ENCODE measurements at places on chromosomes 11 and 22.
A peak's percentile ranks its signal among the peaks of the same experiment; 100 is the strongest.

- no peak for DNase-seq
Observed at GRCh38 chr11:30317030-30317429, 5.9 kb upstream of the ARL14EP start.

DNA sequence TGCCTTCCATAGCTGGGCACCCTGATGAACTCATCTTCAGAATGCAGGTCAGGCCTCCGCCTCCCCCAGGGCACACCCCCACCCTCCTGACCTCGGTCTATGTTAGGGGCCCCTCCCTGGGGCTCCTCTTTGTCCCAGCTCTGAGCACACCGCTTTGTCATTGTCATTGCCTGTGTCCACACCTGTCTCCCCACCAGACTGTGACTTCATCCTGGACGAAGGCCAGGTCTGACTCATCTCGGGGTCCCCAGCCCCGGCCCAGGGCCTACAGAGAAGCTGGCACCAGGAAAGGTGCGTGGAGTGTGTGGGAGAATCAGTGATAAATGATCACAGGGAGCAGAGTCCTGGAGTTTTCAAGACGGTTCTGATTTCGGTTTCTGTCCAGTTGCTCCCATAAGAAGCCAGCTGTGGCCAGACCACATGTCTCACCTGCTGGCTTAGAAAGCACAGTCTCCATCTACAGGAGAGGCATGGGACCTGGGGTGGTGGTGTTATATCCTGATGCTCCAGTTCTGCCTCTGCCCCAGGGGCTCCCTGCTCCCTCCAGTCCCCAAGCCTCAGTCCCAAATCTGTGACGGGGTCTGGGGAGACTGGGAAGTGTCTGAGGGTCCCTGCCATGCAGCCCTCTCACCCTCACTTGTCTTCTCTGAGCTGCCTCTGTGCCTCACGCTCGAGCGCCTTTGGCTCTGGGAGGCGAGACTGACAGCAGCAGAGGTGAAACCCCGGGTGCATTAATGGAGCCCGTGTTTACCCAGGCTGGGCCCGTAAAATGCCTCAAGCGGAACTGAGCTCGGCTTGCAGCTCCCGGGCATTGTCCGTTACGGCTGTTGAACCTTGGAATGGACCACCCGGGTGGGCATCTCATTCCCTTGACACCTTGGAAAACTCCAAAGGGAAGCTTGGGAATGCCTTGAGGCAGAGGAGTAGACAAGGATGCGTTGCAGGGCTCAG, 85.5 kb upstream of the WNT11 start:
- DNase-seq, result no peak

DNA sequence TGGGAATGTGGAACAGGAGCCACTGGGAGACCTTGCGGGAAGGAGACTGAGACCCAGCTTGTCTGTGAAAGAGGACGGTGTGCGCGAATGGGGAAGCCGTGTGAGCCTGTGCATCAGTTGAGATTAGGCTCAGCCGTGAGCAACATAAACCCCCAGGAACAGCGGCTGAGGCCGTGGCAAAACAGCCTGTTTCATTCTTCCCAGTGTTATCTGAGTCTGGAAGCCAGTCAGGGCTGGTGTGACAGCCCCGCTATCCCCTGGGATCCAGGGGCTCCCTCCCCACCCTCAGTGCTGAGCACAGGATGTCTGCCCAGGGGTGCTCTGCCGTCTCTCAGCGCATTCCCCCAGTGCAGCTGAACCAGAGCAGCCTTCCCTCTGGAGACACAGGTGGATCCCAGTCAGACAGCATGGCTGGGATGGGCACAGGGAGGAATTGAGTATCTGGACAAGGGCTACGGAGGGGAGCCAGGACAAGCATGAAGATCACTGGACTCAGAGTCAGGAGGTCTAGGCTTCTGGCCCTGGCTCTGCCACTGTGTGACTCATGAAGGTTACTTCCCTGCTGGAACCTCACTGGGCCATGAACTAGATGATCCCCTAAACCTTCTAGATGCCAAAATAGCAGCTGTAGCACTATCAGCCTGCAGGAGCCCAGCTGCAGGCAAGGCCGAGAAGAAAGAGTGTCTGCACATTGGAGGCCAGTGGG, 8.6 kb downstream of the OAF start:
- no peak for DNase-seq

DNA sequence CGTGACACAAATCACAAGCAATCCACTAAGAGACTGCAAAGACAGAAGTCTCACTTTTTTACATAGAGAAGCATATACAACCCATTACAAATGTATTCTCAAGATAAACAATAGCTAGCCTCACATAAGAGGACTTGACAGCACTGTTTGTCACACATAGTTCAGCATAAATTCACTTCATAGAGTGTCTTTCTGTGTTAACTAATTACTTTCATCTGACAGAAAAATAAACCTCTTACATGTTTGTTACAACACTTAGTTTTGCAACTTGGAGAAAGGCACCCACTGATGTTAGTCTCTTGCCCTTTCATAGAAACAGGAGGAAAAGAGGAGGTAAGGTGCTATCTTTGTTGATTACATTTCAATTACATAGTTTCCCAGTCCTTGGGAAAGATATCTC, 2221.9 kb upstream of the RAG2 start:
- no peak for DNase-seq

GRCh38 chr11:117172724-117173421, 5.7 kb upstream of the SIDT2 start:
- DNase-seq, result no peak

- DNase-seq, result no peak
Observed at GRCh38 chr22:44329179-44329796, 16.5 kb upstream of the SHISAL1 start.

GRCh38 chr11:23856654-23857053, 640.2 kb upstream of the LUZP2 start:
- DNase-seq, result no peak

DNA sequence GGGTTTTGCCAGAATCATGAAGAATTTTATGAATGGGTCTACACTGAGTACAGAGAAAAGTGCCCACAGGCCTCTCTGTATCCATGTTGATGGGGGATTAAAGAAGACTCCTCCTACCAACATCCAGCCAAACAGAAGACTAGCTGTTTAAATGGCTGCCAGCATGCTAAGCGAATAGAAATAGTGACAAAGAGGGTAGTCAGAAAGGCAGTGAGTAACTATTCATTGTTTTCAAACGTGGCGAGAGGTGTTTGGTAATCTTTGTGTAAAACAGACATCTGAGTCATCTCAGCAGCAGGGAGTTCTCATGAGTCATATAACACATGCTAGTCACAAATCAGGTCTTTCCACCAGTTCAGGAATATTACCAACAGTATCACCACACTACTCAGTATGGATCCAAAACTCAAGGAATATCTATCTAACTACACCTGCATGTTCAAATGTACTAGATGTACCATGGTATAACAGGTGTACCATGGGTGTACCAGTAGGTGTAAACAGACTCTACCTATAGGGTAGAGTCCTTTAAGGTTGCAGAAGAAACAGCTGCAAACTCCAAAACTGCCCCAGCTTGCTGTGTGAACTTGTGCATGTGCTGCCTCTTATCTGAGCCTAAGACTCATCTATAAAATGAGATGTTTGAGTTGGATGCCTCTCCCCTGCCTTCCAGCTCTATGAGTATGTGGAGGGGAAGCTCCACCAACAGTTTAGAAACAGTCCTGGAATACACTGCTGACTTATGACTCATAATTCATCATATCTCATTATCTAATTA, 82.0 kb downstream of the SLC1A2 start:
- DNase-seq, result no peak

DNA sequence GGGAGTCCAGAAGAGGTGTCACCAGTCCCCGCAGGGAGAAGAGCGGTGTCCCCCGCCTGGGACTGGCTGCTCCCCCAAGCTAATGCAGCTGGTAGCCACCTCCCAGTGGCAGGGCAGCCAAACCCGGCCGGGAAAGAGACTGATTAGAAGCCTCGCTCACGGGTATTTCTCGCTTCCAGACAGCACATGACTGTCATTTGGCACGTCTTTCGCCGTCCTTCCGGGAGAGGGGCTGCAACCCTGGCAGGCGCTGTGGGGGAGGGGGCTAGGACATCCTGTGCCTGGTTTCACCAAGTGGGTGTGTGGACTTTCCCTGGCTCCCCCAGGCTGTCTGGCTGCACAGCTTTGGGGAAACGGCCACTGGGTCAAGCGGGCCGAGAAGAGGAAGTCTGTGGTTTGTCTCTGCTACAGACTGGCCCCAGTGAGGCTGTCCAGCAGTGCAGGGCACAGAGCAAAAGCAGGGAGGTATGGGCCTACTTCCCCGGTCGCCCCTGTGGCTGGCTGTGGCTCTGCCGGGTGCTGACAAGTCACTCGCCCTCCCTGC, 3.8 kb downstream of the CD81 start:
- no peak for DNase-seq

- DNase-seq, result peak; percentile 74
Observed at GRCh38 chr11:67265633-67266448, 432 bp upstream of the GRK2 start.

DNA sequence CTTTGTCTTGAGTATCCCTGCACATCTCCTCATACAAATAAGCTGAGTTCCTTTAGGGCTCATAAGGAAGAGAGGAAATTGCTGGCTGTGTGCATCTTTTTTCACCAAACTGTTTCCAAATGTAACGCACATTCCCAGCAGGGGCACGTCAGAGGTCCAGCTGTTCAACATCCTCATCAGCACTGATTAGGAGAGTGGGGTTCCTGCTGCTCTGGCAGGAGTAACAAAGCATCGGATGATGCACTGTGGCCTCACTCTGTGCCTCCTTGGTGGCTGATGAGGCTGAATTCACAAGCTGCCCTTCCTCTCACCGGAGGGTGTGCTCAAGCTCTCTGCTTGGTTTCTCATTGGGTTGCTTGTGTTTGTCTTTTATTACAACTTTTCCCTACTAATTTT, 35.5 kb upstream of the SLC25A1 start:
- no peak for DNase-seq

GRCh38 chr22:19039796-19040280, 82.4 kb downstream of the DGCR2 start:
- DNase-seq, result no peak

- peak; percentile 50 for DNase-seq
Observed at GRCh38 chr22:49925525-49926128, 7.2 kb downstream of the CRELD2 start.

GRCh38 chr11:75158241-75158640, 7.3 kb downstream of the SLCO2B1 start:
- DNase-seq, result no peak

- DNase-seq, result no peak
Observed at GRCh38 chr22:24198682-24199052, 17.4 kb downstream of the SUSD2 start.

- DNase-seq, result no peak
Observed at GRCh38 chr11:26993965-26994457, at the start of gene FIBIN. Gene FIBIN, plus strand, starts transcription at chr11:26994112. Its CDS starts 415 bp downstream, at chr11:26994527.

DNA sequence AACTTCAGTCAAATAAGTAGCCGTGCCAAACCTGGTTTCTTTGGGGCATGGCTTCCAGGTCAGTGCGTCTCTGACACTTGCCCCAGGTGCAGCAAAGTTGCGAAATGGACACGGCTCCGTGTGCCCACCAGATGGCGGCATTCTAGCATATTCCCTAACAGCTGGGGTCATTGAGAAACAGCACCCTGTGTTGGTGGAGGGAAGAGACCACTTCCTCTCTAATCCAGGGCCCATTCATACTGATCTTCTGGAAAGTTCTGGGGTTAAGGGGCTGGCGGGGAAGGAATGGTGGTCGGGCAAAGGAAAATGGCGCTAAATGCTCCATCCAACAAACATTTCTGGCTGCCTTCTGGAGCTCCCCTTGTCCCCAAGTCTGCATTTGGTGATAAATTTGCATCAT, 141.2 kb upstream of the TIMP3 start:
- DNase-seq, result no peak

- no peak for DNase-seq
Observed at GRCh38 chr22:24096758-24097115, 84.5 kb upstream of the SUSD2 start.

GRCh38 chr11:3834664-3835461, 5.9 kb downstream of the RHOG start:
- DNase-seq, result no peak
